ENCODE measurements at places on chromosomes 16 and 17.
A peak's percentile ranks its signal among the peaks of the same experiment; 100 is the strongest.

- peak; percentile 15 for DNase-seq
Observed at GRCh38 chr16:46884513-46885293, 541 bp downstream of the GPT2 start.

DNA sequence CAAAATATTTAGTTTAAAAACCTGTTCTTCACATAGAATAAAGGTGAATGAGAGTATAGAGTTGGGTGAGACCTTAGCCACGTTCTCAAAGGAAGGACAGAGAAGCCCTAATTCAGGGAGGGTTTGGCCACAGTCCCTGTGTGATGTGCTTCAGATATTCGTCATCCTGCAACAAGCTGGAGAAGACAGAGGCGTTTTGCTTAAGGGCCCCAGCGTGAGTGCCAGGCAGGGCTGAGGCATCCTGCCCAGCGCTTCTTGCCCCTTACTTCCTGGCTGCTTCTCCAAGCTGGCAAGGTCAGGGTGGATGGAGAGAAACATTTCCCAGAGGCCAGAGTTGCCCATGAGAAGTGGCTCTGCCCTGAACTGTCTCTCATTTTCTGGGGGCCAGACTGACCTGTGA is 46.9 kb downstream of the AXIN2 start:
- no peak for DNase-seq

GRCh38 chr16:78606545-78606944 is 507.1 kb downstream of the WWOX start:
- no peak for DNase-seq

- DNase-seq = no peak
Observed at GRCh38 chr16:15928261-15929104, 20.9 kb upstream of the ABCC1 start.

DNA sequence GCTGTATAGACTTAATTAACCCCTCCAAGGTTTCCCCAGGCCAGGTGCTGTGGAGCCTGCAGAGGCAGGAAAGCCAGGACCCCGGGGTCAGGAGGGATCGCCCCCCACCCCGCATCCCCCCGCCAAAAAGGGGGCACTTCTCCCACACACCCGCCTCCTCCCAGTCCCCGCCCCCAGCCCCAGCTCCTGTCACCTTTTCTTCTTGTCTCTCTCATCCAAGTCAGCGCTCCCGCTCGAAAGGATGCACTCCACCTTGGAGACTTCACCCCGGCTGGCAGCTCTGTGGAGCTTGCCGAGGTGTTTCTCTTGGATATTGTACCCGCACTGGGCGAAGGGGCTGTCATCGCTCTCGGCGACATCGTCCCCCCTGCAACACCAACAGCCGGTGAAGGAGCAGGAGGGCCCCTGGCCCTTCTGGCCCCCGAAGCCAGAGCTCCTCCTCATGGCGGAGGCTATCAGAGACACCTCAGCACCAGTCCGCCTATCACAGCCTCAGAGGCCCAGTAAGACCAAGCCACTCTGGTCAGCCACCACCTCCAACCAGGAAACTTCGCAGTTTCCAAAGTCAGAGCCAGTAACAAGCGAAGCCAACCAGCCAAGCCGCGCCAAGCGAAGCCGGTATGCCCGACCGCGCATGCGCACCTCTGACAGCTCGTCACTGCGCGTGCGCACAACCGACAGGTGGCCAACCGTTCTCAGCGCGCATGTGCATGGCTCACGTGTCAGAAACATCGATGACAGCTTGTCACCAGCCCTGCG is 52.5 kb downstream of the SHCBP1 start:
- DNase-seq = no peak

DNA sequence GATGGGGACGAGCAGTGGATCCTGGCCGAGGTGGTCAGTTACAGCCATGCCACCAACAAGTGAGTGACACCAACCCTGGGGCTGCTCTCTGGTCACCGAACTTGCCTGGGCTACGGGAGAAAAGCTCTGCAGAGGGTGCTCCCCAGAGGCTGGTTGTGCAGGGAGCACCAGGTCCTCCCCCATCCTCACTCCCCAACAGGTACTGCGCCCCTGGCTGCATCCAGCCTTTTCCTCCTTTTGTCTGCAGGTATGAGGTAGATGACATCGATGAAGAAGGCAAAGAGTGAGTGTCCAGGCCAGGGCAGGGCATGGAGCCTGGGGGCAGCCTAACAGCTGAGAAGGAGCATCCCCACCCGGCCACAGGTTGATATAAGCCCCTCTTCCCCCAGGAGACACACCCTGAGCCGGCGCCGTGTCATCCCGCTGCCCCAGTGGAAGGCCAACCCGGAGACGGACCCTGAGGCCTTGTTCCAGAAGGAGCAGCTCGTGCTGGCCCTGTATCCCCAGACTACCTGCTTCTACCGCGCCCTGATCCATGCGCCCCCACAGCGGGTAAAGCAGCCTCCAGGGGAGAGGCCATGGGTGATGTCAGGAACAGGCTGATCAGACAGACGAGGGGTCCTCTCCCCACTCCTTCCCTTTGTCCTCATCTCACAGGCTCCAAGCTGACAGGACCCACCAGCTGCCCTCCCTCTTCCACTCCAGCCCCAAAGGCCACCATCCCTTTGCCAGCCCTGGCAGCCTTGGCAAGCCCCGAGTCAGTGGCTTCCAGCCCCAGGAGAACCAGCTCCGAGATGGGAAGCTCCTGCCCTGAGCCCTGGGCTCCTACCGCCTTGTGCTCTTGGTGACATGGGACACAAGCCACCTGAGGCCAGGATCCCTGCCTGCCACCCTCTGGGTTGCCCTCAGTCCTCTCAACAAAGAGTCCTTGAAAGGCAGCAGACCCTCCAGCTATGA is 6.2 kb downstream of the SULT1A2 start:
- no peak for DNase-seq

DNA sequence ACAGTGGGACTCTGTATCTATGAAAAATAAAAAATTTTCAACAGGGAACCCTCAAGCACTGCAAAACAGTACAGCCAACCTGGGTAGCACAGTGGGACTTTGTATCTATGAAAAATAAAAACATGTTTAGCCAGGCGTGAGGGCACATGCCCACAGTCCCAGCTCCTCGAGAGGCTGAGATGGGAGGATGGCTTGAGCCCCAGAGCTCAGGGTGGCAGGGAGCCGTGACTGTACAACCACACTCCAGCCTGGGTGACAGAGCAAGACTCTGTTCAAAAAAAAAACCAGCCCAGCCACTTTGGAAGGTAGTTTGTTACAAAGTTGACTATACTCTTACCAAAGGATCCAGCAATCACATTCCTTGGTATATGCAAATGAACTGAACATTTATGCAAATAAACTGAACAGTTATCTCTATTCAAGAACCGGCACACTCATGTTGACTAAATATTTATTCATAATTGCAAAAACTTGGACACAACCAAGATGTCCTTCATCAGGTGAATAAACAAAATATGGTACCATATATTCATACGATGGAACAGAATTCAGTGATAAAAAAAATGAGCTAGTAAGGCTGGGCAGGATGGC is 5.2 kb downstream of the RPH3AL start:
- no peak for DNase-seq

- no peak for DNase-seq
Observed at GRCh38 chr17:66687570-66688284, 147.2 kb upstream of the CACNG5 start.

Measured in memory B cell (primary cell).